ENCODE measurements at places on chromosomes 12 and 14.

GRCh38 chr12:89636052-89636775, 72.4 kb downstream of the ATP2B1 start:
- no peak for DNase-seq

DNA sequence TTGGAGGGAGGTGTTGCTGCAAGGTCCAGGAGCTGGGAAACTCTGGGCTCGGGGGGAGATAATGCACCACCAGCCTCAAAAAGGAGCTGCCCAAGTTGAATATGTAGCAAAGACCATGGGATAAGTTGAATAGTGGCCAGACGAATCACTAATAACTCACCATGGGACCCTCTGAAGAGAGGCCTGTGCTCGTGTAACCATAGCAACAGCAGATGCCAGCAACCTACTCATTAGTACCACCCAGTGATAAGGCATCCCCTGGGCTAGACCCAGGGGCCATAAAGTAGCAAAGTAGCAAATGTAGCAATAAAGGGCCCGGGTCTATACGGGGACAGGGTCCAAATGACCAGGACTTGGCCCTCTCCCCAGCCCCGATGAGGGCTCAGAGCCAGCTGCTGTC, 328.0 kb downstream of the DPF3 start:
- DNase-seq, result no peak

DNA sequence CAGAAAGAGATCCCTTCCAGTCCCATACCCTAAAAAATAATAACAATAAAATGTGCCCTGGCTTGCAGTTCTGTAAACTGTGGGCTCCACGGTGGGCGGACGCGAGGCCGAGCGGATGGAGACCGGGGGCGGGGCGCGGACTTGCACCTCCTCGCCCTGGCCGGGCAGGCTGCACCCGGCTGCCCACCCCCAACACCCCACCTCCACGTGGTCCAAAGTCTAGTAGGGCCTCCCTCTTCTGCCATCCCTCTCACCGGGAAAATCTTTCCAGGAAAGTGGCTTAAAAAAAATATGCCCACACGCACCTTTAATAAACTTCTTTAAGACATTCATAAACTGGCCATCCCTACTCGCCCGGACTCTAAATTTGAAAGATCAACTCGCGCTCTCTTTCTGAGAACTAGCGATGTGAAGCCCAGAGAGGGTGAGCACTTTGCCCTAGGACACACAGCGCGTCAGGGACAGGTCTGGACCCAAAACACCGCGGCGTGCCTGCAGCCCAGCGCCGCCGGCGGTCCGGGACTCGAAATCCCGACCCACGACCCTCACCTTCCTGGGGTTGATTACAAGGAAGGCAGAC, 1.9 kb upstream of the BCL11B start:
- DNase-seq, result no peak

DNA sequence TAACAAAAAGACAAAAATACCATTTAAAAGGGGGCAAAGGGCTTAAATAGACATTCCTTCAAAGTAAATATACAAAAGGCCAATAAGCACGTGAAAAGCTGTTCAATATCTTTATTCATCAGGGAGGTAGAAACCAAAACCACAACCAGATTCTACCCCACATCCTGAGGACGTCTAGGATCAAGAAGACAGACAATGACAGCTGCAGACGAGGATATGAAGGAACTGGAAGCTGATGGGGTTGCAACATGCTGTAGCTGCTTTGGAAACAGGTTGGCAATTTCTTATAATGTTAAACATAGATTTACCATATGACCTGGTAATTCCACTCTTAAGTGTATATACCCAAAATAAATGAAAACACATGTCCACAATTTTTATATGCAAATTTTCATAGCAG, 85.1 kb upstream of the C14orf180 start:
- no peak for DNase-seq

GRCh38 chr14:98059106-98059505, 1212.9 kb downstream of the BCL11B start:
- no peak for DNase-seq

- DNase-seq, result peak; percentile 79
These were observed 18.7 kb downstream of the ZBTB39 start for GRCh38 chr12:56987551-56988053.

GRCh38 chr12:51921017-51921725, 13.9 kb downstream of the ACVRL1 start:
- no peak for DNase-seq

GRCh38 chr12:114746297-114747011, 62.5 kb upstream of the TBX3 start:
- DNase-seq, result no peak

DNA sequence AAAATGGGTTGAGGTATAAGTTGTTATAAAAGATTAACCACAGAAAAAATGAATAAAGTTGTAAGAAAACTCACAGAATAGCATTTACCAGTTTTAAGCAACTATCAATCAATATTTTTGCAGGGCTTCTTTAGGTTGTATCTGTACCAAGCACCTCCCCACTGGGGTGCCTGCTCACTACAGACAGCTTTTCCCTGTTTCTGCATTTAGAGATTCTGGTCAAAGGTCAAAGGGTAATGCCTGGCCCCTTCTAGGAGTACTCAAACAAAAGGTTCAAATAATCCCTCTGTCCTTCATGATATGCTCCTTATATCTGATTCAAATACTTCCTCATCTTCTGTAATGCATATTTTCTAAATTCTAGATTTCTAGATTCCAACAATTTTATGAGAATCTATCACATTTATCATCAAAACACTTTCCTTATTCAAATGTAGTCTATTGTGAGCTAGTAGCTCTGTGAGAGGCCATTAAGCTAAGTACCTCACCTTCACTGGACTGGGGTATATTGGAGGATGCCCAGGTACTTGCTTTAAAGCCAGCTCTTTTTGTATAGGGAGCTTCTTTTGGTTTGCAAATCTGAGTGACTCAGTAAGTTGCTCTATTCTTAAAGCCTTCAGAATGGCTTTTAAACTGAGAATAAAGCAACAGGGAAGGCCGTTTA, 120.7 kb upstream of the PTPRB start:
- no peak for DNase-seq

- peak; percentile 43 for DNase-seq
These were observed 1319.1 kb downstream of the TMEM121 start for GRCh38 chr14:106845286-106846087.

- no peak for DNase-seq
These were observed 58.8 kb upstream of the FLRT2 start for GRCh38 chr14:85471156-85471555.

GRCh38 chr14:58106446-58106845, 45.6 kb downstream of the ARMH4 start:
- DNase-seq, result no peak

DNA sequence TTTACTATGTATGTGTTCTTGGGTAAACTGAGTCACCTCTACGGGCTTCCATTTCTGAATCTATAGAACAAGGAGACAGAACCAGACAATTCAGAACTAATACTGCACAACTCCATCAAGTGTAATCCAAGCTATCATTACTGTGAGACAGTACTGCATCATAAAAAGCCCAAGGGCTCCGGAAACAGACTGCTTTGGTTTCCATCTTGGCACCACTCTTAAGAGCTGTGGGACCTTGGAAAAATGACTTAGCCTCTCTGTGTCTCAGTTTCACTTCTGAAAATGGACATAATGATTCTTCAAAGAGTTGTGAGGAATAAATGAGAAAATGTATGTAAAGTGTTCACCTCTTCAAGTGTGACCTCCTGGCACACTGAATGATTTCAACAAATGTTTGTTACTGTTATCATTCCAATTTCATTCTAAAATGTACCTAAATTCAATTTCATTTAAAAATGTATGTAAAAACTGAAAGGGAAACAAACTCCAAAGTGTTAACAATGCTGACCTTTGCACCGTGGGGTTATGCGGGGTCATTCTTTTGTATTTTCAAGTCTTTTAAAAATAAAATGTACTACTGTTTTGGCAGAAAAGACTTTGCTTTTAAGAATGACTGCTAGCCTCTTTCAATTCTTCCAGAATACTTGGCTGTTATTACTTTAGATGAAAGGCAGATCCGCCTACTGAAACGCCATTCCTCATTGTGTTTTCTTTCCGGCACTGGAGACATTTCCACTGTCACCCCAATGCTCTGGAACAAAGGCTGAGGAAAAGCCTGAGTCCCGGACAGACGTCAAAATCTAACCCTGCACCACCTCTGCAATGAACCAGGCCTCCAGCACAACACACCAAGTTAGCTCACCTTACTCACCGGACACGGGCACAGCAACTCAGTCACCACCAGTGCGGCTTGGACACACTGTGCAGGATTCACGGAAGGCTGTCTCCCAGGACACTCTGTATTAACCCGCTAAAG, 62.8 kb downstream of the TMCC3 start:
- DNase-seq, result no peak

DNA sequence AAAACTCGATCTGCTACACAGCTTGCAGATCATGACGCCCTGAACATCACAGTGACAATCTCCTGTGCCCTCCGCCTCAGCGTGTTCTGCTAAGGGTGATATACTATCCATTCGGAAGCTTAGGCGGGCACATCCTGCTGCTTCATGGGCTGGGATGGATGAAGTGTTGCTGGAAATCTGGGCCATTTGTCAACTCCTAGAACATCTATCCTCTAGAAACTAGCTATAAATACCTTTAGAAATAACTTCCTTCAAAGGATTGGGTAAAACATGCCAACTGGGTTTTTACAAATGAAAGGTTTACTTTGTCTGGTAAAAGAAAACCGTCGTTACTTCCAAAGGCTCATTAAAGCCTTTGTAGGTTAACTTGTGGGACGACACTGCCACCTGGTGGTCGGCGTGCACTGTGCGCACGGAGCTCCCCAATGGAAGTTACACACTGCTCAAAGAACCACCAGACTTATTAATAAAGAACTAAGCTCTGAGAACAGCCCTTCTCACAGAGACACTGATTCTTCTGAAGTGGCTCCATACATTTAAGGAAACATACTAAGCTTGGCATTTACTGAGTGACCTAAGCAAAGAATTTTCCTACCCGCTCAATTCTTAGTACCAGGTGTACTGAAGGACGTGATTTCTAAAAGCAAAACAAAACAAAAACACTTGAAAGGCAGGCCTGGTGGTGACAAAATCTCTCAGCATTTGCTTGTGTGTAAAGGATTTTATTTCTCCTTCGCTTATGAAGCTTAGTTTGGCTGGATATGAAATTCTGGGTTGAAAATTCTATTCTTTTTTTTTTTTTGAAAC, 21.6 kb upstream of the CACNA2D4 start:
- DNase-seq, result peak; percentile 84

DNA sequence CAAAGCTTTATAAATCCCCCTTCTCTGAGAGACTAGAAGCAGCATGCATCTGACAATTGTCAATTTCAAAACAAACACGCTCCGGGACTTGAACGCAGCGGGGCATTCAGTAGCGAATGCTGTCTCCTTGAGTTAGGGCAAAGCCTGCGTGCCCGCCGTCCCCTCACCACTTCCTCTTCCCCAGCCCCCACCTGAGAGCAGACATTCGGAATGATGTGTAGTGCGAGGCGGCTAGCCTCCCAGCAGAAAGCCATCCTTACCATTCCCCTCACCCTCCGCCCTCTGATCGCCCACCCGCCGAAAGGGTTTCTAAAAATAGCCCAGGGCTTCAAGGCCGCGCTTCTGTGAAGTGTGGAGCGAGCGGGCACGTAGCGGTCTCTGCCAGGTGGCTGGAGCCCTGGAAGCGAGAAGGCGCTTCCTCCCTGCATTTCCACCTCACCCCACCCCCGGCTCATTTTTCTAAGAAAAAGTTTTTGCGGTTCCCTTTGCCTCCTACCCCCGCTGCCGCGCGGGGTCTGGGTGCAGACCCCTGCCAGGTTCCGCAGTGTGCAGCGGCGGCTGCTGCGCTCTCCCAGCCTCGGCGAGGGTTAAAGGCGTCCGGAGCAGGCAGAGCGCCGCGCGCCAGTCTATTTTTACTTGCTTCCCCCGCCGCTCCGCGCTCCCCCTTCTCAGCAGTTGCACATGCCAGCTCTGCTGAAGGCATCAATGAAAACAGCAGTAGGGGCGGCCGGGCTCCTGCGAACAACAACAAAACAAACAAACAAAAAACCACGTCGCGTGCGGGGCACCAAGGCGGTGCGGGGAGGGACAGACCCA, 2.2 kb downstream of the PRMT8 start:
- DNase-seq, result no peak

- DNase-seq, result no peak
These were observed 40.7 kb upstream of the MTERF2 start for GRCh38 chr12:107027636-107028053.

- no peak for DNase-seq
These were observed 180.6 kb downstream of the AKAP6 start for GRCh38 chr14:32509632-32510187.

- DNase-seq, result peak; percentile 17
These were observed 37.6 kb downstream of the INSM2 start for GRCh38 chr14:35571598-35571997.

DNA sequence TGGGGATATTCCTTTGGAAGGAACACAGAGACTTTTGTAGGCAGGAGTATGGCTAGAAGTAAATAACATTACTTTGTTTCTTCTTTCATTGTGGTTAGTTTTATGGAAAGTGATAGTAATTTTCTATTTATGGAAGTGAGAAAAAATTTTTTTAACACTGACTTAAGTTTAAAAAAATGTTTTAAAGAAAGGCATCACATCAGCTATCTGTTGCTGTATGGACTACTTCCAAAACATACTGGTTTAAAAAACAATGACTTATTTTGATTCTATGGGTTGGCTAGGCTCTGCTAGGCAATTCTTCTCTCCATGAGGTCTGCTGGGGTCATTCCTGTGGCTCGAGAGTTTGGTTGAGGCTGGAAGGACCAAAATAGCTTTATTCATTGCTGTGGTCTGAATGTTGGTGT, 31.7 kb upstream of the SLC38A2 start:
- DNase-seq, result no peak

DNA sequence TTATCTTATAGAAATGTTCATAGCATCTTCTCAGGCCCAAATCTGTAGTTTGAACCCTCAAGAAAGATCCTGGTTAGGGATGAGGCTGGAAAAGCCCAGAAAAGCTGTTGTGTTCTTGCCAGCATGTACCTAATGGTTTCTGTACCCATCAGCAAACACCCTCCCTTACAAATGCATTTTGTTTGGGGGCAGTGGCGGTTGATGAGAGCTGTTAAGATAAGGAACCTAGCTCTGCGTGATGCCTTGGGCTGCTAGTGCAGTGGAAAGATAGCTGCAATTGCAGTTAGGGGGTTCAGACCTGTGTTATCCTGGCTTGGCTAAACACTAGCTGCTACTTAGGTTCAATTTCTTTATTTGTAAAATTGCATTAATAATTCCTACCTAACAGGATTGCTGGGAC, 3.6 kb downstream of the TPH2 start:
- DNase-seq, result no peak

DNA sequence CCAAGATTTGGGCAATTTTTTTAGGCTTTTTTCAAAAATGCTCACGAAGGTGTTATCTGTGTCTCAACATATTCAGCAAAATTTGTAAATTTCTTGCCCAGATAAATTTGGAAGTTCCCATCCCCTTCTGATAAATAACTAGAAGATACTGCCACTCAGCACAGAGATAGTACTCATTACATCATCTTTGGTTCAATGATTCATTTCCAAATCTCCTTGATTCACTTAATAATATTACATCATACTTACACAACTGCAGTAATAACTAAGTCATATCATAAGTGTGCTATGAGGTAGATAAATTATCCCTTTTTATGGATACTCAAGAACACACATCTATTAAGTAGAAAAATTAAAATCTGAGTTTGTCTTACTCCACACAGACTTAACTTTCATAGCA, 89.4 kb downstream of the RPAP3 start:
- DNase-seq, result no peak

DNA sequence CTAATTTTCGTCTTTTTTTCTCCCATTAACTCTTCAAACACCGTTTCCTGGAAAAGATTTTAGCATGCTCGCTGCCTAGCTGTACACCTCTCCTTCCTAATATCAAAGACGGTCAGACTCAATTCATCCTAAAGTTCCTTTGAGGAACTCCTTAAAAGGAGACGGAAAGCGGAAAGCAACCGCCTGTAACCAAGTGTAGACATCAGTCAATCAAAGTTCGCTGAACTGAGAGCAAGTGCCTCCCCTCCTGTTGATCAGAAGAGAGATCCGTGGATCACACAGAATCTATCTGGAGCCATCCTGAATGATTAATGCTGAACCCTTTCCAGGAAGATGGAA, 412 bp upstream of the TEP1 start:
- DNase-seq, result peak; percentile 66

Measured in GM13976 (cell line).